Motor neuron (in vitro differentiated cells): ENCODE measurements at places on chromosomes 12 and 14. TPM values are rescaled to one million over a fixed set of nuclear protein-coding genes. Genes with fewer than 3 reads are reported as not detected.

GRCh38 chr12:106309671-106310505, 7.4 kb downstream of the TCP11L2 start:
- ATAC-seq, result peak; percentile 73

GRCh38 chr12:75842090-75842489, 189.5 kb downstream of the PHLDA1 start:
- ATAC-seq, result peak; percentile 92

GRCh38 chr14:73997108-73997943, 21.8 kb downstream of the ENTPD5 start:
- no peak for ATAC-seq

GRCh38 chr12:47080725-47081502, 1.2 kb upstream of the AMIGO2 start:
- ATAC-seq, result no peak

DNA sequence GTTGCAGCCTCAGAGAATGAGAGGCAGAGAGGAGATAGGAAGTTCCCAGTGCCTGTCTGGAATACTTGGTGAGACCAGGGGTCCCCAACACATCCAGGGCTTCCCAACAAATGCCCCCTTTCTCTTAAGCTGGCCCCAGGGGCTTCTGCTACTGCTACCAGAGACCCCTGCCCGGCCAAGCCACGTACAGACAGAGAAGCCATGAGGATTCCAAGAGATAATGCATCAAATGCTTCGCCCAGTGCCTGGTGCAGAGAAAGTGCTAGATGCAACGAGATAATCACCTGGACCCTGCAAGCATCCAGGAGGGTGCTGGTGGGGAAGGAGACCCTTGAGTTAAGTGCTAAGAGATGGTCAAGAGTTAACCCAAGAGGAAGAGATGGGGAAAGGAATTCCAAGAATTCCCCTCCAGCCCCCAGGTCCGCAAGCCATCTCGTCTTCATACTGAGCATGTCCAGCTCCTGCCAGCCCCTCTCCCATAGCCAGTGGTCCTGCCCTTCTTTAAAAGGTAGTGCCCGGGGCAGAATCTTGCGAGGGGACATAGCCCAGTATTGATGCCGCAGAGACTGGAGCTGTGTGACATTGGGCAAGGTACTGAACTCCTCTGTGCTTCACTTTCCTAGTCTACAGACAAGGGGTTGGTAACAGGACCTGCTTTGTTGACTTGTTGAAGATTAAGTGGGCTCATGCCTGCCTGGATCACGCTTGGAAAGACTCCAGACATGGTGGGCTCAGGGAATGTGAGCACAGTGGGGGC, 103.3 kb downstream of the CALM1 start:
- no peak for ATAC-seq

- no peak for ATAC-seq
Observed at GRCh38 chr12:5269846-5270245, 162.1 kb upstream of the NTF3 start.

DNA sequence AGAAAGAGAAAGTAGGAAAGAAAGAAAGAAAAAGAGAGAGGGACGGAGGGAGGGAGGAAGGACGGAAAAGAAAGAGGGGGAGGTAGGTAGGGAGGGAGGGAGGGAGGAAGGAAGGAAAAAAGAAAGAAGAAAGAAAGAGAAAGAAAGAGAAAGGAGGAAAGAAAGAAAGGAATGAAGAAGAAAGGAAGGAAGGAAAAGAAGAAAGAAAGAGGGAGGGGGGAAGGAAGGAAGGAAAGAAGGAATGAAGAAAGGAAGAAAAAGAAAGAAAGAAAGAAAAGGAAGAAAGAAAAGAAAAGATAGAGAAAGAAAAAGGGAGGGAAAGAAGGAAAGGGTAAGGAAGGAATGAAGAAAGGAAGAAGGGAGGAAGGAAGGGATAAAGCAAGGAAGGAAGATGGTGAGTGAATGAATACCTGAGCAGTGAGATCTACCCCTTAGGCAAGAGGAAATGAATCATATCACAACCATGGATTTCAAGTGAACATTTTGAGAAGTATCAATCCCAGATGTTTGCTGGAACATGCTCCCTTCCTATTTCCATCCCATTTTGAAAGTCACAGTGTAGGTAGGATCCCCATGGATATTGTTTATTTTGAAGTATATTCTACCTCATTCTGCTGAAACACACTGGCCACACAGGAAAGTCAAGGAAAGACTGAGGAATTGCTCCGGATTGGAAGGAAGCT, 639.4 kb upstream of the TBX3 start:
- ATAC-seq, result no peak

DNA sequence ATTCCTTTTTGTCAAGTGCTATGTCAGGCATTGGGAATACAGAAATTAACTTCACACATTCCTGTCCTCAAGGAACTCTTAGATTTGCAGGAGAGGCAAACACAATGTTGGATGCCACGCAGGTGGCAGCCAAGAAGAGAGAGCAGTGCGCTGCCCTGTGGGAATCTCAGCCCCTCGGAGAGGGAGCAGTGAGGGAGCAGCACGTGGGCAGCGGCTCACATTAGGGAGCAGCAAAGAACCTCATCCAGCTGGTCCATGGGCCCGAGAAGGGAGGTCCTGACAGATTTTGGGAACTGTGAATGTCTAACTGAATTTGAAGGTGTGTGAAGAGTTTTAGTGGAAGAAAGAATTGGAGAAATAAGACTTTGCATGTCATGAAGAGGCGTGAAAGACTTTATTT, 47.2 kb upstream of the EVL start:
- ATAC-seq, result no peak

DNA sequence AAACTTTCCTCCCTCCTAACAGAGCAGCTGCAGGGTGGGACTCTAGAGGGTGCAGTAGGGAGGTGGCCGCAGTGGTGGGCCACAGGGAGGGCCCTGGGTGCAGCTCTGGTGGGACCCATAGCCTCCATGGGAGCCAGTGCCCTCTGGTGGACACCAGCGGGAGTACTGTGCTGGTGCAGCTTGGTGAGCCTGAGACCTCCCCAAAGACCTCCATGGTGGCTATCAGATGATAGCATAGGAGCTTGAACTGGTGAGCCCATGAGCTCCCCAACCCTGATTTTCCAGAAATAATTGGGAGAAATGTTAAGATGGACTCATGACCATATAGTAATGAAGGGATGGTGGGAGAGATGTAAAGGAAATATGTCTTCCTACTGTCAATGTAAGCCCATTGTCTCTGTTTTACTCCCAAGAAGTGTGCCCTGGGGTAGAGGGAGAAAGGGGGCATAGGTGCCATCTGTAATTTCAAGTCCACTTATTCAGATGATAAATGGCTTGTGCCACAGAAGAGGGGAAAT, 98.7 kb downstream of the GAS2L3 start:
- no peak for ATAC-seq

- no peak for ATAC-seq
Observed at GRCh38 chr12:53480491-53481442, 18.5 kb downstream of the MAP3K12 start.

GRCh38 chr12:42255866-42256261, 17.8 kb upstream of the YAF2 start:
- ATAC-seq, result no peak

IFT81 gene
- total RNA-seq, result 28.4 and 32.8 TPM in 2 replicates

TSPAN8 gene
- total RNA-seq, result not detected in 2 replicates

TAS2R19 gene
- 3.5 and 6.0 TPM in 2 replicates for total RNA-seq
